ENCODE measurements at places on chromosomes 1 and 21.

GRCh38 chr1:106787520-106787919 is 269.0 kb upstream of the PRMT6 start:
- no peak for DNase-seq

GRCh38 chr21:28212061-28212460 is 780.6 kb downstream of the LTN1 start:
- DNase-seq = no peak

- DNase-seq = no peak
These were observed 7.5 kb downstream of the MNDA start for GRCh38 chr1:158838660-158839059.

- no peak for DNase-seq
These were observed 14.0 kb downstream of the AGRN start for GRCh38 chr1:1033731-1034438.

DNA sequence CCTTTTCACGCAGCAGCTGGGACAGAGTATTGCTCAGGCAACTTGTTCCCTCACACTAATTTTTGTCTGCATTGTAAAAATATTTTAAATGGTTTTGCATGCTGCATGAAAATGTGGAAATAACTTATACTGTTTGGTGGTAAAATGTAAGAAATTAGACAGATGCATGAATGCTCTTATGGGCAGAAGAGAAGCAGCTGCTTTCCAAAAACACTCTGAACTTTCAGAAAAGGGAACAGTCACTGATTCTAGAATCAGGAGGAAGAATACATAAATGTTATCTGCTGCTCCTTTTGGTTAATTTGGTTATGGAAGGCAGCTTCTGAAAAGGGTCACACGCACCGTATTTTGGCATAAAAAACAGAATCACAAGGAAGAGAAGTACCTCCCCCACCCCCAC is 87.0 kb upstream of the RUNX1 start:
- DNase-seq = no peak

- DNase-seq = no peak
These were observed 50.9 kb upstream of the ETV3 start for GRCh38 chr1:157189096-157189495.

- DNase-seq = no peak
These were observed 69.4 kb downstream of the NTPCR start for GRCh38 chr1:233019778-233020325.

DNA sequence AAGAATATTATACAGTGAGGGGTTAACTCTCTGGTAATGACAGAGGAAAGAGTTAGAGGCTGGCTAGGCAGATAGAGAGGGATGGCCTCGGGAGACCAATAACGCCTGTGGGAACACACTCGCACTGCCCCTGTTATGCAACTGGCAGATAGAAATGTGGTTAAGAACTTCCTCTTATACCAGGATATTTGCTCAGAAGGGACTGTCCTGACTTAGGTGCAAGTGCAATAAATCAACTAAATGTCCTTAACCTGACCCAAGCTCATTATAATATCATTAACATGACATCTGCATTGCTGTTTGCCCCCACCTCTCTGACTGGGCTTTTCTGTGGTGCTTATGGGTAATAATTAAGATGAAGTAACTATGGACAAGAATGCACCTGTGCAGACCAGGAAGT is 1518.0 kb downstream of the NCAM2 start:
- no peak for DNase-seq

DNA sequence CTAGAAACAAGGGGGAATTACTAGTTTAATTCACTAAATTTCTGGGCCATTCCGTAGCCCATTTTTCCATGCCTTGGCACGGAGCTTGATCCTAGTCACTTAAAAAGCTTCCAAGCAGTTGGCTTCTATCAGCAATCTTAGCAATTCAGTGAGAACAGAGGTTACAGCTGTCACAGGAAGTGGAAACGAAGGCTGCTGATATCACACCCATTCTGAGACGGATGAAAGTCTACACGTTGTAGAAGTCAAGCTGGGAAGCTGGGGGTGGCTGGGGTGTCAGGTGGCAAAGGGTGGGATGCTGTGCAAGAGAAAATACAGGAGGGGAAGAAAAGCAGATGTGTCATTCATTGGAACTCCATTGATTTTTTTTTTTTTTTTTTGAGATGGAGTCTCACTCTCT is 11.8 kb upstream of the STMN1 start:
- DNase-seq = no peak

- no peak for DNase-seq
These were observed 14.9 kb downstream of the TMEM51 start for GRCh38 chr1:15168479-15168878.

- no peak for DNase-seq
These were observed 4.6 kb downstream of the CRYBG2 start for GRCh38 chr1:26349188-26349876.

GRCh38 chr1:179881642-179882252 is 338 bp upstream of the TOR1AIP1 start:
- no peak for DNase-seq

DNA sequence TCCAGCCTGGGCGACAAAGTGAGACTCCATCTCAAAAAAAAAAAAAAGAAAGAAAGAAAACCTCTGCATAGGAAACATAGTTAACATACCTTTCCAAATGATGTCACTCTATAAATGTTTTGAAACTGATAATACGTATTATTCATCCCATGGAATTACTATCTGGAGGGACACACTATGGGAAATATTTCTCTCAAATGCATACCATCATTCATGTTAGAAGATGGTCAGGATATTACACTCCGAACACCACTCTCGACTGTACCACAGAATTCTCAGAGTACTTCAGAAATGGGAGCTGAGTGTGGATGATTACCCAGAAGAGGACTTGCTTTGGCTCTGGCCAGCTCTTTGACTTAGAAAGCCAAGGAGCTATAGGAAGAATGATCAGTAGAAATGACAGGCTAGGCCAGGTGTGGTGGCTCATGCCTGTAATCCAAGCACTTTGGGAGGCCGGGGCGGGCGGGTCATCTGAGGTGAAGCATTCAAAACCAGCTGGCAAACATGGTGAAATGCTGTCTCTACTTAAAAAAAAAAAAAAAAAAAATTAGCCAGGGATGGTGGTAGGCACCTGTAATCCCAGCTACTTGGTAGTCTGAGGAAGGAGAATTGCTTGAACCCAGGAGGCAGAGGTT is 5.2 kb upstream of the LIN28A start:
- no peak for DNase-seq

DNA sequence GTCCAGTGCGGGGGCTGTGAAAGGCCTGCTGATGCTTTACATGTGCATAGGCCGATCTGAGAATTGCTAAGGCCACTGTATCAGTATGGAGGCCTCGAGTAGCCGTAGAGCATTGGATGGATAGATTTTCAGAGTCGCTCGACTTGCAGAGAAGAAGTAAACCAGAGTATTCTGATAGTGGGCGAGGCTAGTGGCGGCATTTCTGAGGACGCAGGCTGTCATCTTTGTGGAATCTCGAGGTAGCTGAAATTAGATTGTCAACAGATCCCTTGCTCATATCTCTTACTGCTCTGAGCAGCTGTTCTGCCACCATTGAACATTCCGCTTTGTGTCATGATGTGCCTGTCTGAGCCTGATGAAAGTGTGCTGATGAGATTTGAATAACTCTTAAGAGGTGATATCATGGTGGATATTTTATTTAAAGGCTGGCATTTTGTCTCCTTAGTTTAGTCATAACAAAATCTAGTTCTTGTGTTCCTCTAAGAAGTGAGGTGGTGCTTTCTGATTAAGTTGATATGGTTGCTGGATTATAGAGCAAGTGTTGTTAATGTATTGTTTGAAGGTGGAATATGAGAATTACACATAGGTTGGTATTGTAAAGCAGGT is 1.5 kb downstream of the KIF1B start:
- no peak for DNase-seq

DNA sequence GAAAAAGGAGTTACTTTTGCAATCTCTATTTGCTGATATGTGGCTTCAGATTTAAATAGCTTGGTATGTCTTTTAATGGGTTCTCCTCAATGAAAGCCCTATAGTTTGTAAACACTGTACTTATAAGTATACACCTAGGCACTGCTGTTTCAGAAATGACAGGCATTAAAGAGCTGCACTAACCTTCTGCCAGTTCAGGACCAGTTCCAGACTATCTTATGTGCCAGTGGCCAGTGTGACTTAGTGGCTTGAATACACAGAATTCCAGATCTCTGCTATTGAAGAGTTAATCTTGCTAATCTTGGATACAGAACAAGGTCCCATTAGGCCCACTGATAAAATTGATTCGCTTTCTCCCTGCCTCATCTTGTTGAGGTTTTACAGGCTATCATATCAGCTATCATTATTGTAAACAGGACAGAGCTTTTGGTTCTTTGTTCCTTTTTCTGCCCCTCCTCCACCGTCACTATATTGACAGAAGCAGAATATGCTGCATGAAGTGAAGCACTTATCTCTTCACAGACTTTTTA is 337.5 kb downstream of the LRRIQ3 start:
- DNase-seq = no peak

- DNase-seq = no peak
These were observed 5.0 kb downstream of the CERS2 start for GRCh38 chr1:150969626-150970025.

GRCh38 chr1:236287757-236288619 is 6.2 kb upstream of the ERO1B start:
- DNase-seq = no peak

DNA sequence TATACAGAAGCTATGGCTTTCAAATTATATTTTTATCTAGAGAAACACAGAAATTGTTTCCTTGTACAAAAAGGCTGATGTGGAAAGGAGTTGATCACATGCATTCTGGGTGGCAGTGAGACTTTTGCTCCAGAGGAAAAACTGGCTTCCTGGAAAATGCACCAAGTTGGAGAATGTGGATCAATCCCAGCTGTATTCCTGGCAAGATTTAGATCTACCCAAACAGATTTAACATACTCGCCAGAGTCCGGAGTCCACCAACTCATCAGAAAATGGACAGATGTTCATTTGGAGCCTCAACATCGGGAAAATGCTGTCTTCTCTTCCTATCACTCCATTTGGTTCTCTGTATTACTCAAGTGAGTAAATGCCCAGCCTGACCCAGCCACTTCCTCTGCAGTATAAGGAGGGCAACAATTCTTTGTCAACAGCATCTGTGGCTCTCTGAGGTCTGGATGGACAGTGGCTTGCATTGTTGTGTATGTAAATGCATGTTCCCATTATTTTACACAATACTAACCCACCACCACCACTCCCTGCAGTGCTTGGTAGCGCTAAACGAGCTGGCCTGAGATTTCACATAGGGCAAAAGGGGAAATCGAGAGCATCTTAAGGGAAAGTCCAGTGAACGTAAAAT is 226.2 kb upstream of the IRF2BP2 start:
- DNase-seq = no peak

DNA sequence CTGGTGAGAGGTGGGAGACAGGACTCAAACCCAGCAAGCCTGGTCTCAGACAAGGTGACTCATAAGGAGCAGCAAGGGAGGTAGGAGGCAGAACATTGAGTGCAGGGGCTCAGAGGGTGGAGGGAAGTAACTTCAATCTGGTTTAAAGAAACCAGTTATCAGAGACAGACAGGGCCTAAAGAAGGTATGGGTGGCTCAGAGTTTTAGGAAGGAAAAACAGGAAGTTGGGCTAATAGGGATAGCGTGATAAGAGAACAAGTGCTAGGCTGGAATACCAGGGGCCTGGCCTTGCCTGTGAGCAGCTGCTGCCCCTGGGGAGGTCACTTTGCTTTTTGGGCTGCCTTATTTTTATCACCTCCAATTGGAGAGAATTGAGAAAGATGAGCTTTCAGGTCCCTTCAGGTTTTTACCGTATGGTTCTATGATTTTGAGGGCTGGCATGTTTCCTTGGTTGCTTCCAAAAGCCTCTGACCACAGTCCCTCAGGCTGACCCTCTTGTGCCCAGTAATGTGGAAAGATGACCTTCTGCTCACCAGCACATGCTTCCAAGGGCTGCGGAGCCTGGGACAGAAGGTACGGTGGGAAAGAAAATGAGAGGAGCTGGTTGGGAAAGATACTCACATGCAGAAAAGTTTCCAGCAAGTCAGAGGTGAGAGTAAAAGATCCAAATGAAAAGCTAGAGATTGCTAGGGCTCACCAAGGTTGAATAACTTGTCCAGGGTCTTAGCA is 77.0 kb downstream of the DDR2 start:
- DNase-seq = no peak

DNA sequence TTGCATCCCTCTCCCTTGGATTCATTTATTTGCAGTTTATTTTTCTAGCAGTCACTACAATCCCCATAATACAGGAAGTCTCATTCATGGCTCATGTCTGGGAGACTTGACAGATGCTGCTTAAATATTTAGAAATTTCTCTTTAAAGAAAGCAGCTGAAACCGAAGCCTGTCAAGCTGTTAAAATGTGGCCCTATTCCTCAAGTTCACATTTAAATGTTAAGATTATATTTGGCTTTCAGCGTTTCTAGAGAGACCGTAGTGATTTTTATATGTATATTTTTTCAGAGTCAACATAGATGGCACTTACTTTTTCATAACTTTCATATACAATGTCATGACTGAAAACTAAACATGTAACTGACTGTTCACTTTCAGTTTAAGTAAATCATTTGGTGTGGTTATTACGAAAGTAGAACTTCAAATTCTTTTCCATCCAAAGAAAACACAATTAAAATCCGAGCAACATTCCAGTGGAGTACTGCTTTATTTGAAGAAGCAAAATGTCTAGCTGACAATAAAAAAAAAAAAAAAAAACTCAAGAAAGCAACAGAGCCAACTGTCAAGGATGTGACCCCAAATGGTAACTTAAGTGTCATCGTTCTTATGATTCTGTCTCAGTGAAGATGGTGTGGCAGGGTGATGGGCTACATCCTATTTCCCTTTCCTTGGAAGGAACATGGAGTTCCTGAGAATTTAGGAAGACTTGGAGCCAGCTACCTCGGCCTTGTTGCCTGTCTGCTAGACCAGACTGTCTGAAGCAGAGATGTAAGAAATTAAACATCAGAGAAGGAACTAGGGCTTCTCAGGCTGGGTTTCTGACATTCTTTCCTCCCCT is 37.8 kb downstream of the MIS18A start:
- DNase-seq = no peak

GRCh38 chr1:46798810-46799209 is at the start of gene CYP4B1:
TSS of gene CYP4B1 (plus strand) at chr1:46799046. CDS start at chr1:46799082, 36 bp downstream.
- DNase-seq = no peak

DNA sequence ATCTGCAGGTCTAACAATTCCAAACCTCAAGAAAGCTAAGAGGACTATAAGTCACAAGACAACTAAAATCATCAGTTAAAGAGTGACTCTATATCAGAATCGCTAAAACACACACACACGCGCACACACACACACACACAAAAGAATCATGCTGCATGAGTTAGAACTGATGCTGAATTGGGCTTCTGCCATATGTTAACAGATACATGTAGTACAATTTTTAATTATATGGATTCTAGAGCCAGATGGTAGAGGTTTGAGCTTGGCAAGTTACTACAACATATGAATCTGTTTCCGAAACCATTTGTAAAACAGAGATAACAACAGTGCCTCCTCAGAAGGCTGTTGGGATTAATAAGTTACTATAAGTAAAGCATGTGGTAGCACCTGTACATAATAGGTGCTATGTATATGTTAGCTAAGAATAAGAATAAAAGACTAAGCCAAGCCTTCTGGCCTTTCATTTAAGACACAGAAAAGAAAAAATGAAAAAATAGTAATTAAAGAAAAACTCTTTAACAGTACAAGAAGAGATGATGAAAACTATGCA is 17.9 kb downstream of the EPRS1 start:
- DNase-seq = no peak

- DNase-seq = no peak
These were observed 20.7 kb downstream of the DNAJC6 start for GRCh38 chr1:65330021-65330420.

All from T-helper 1 cell (primary cell).